AG09309 (cell line): ENCODE measurements at places on chromosomes 4 and X.

DNA sequence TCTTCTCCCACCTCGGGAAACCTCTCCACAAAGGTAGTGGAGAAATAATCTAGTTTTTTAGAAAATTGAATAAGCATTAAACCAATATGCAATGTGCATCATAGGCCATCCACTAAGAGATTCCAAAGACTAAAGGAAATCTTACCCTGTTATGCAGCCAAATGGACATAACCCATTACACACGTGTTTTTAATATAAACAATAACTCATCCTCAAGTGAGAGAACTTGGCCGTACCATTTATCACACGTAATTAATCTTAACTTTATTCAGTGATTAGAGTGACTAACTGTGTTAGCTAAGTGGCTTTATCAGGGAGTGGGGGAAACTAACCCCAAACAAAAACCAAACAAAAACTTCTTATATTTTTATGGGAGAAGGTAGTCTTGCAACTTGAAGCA is 57.8 kb downstream of the AFM start:
- DNase-seq, result no peak

DNA sequence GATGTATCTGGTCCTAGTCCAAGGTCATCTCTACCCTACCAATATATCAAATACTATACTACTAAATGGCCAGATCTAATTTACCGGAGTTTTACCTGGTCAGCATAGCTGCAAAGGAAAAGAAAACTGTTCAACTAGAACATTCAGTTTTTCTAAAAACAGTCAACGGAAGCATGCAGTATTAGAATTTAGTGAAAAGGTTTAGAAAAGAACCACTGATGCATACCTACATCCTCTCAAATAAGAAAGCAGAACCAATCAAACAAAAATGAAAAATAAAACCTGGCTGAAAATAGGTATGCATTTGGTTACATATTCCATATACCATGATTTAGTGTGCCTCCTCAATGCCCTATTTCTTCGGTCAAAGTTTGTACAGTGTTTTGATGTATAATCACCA is 140.0 kb downstream of the CHM start:
- no peak for DNase-seq

DNA sequence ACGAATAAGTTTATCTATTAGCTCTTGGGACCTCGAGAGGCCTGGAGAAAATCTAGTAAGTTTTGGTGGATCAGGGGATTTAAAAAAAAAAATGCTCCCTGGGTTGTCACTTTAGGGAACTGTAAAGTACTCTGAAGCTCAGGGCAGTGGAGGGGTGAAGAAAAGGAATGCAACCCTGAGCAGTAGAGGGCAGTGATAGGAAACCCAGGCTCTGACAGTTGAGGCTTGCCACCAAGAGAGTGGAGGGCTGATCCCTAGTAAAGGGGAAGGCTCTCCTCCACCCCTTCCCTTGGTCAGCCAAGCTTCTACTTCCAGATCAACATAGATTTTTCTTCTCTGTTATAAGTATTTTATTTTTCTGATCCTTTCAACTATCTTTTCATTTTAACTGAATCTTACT is 73.1 kb downstream of the FBXO8 start:
- no peak for DNase-seq

GRCh38 chrX:152950786-152951185 is 43.1 kb downstream of the PNMA5 start:
- no peak for DNase-seq

DNA sequence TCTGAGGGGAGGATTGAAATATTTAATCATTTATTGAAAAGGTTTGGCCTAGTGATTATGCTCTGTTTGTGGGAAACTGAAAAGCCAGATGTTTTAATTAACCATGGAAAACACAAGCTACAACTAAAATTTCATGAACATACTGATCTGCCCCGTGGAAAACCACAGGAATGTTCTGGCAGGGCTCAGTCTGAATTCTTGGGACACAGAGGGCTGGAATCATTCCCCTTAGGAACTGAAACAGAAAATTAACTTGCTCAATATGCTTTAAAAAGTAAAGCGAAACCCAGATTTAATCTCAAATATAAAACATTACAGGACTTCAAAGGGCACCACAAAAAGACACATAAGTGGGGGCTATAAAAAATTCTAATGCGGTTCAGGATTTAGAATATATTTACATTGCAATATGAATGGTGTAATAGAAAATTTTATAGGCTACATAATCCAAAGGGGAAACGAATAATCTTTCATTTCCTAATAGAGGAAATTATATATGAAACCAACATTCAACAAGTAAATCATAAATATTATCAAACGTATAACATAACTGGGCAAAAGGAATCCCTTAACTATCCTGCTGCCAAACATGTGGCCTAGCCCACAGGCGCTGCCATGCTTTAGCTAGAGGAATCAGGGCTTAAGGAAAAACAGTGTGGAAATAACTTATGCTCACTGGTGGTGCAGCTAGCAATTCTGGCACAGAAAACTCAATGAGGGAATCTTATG is 70.9 kb downstream of the APBB2 start:
- peak; percentile 96 for DNase-seq

GRCh38 chr4:154067786-154068185 is 278.9 kb upstream of the SFRP2 start:
- no peak for DNase-seq

- DNase-seq, result no peak
These were observed 201.0 kb downstream of the CAMK2D start for GRCh38 chr4:113560579-113560978.

DNA sequence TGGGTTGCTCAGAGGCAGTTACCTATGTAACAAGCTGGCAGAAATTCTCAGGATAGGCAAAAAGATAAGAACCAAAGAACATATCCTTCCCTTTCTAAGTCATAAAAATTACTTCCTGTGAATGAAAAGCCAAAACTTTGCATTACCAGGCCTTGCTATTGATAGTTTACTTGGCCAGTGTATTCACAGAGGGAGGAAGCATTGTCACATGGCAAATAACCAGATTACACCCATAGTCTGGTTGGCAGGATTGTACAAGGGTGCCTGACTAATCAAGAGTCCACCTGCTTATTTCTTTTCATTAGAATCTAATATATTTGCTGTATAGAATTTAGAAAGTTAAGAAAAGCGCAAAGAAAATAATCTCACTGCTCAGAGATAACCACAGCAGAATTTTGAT is 14.1 kb downstream of the XIAP start:
- no peak for DNase-seq

DNA sequence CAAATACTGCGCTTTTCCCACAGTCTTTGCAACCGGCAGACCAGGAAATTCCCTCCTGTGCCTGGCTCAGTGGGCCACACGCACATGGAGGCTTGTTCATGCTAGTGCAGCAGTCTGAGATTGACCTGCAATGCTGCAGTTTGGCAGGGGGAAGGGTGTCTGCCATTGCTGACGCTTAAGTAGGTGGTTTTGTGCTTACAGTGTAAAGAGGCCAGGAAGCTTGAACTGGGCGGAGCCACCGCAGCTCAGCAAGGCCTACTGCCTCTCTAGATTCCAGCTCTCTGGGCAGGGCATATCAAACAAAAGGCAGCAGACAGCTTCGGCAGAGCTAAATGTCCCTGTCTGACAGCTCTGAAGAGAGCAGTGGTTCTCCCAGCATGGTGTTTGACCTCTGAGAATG is 390.5 kb upstream of the TECRL start:
- no peak for DNase-seq

GRCh38 chr4:55959655-55960054 is 10.9 kb downstream of the CEP135 start:
- DNase-seq, result no peak

DNA sequence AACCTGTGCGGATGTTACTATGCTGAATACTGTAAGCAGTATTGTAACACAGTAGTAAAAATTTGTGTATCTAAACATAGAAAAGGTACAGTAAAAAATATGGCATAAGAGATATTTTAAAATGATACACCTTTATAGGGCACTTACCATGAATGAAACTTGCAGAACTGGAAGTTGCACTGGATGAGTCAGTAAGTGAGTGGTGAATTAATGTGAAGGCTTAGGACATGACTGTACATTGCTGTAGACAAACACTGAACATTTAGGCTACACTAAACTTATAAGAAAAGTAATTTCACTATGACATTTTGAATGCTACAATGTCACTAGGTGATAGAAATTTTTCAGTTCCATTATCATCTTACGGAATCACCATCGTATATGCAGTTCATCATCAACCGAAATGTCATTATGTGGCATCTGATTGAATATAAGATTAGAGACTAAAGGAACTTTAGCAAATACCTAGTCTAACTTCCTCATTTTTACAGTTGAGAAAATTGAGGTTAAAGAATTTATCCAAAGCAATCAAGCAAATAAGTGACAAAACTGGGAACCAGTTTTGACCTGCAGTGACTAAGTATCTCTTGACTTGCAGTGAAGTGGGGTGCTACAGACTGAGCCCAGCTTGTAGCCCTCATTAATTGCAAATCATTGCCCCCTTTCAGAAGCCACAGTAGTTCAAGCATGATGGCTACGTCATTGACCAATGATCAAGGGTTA is 55.3 kb downstream of the EGF start:
- no peak for DNase-seq

GRCh38 chr4:126995235-126995634 is 637.5 kb upstream of the INTU start:
- DNase-seq, result no peak

DNA sequence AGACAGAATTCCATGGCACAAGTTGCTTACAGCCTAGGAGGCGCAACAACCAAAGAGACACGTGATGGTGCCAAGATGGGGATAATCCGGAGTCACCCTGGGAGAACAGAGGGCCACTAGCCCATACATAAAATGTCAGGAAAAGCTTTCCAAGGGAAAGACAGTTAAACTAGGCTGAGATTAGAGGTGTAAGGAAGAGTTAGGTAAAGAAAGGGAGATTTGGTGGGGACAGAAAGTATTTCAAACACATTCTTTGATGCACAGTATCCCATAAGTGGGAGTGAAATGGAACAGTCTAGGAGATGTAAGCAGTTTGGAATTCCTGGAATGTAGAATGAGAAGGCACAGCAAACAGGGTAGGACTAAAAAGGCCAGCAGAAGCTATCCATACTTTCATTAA is 860.9 kb upstream of the LCORL start:
- no peak for DNase-seq

DNA sequence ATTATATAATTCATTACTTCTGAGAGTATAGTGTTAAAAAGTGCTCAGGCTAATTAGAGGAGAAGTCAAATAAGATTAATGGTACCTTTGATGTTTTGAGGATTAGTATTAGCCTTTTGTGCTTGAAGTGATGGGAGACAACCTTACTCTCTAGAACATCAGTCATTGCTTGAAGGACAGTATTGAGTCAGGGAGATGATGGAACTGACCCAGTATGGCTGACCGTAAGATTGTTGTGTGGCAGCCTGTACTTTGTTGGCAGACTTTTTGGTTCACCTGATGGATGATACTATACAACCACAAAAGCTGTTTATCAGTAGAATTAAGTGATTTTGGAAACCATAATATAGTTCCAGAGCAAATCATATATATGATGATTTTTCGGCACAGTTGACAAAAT is 9.9 kb downstream of the OGT start:
- no peak for DNase-seq

DNA sequence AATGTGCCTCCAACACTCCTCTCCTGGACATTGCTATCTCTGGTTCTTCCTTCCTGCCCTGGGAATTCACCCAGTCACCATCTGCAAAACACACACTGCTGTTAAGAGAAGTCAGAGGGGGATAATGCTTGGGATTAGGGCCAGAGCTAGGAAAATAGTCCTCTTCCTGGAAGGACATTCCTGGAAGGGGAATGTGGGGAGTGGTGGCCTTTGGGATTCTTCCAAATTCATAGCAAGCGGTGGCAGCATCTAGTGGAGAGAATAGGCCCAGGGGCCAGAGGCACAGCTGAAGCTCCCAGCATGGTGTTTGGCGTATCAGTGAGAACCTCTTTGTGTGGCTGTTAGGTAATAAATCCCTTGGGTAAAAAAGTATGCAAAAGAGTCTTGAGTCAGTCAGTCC is 34.3 kb downstream of the SHROOM4 start:
- no peak for DNase-seq

DNA sequence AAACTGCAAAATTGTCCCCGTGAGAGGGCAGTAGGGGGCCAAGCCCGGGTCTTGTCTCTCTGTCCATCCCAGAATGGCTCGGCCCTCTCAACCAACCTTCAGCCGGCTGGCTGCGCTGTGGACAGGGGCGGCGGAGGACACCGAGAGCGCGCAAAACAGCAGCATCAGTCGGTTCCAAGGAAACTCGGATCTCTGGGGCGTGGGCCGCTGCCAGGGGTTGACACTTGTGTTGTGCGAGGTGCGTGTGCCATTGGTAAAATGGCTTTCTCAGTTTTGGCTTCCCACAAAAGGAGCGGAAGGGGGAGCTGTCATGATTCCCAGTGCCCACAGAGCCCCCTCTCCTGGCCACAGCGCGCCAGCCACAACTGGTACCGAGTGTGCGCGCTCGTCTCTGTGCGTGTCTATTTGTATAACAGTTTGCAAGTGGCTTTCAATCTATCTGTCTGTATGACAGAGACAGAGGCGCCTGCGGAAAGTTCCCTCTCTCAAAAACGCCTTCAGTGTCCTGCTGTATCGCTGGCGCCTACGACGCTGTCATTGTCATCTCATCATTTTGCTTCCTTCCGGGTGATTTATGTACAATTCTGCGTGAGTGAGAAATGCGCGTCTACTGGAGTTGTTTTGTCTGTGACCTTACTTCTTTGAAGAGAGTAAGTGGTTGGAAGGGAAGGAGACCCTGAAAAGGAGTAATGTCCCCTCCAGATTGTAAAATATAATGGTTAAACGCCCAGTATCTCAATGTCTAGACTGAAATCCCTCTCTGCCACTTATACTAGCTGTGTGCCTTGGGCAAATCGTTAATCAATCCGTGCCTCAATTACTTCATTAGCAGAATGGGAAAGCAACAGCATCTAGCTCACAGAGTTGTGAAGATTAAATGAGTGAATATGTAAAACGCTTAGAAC is 1.8 kb downstream of the DKK2 start:
- no peak for DNase-seq

GRCh38 chr4:93467484-93468155 is 360.9 kb upstream of the ATOH1 start:
- no peak for DNase-seq

- DNase-seq, result no peak
These were observed 15.4 kb upstream of the JADE1 start for GRCh38 chr4:128793859-128794672.

DNA sequence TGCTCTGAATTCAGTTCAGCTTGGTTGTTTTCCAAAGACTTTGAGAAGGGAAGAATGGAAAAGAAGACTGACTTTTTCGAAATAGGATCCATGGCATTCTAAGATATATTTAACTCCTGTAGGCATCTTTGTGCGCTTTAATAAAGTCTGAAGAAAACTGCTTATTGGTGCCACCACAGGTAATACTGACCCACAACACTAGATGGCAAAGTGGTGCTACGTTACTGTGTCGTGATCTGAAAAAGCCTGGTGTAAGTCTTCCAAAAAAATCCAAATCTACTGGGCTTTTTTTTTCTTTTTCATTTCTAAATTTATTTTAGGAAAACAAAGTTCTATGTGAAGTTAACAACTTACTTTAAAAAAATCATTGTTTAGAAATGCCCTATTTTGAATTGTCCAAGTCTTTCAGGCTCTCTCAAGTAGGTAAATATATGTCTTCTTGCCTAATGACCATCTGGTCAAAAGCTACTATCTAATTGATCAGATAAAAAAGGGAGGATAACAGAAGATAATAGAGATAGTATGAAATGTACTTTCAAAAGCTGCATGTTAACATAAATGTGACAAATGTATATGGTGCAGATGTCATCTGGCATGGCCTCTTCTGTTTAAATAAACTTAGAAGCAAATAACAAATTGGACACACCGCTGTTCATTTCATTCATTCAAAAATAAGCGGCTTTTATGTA is 47.0 kb upstream of the MID1IP1 start:
- peak; percentile 17 for DNase-seq
